ENCODE measurements at places on chromosomes 5 and 9.

DNA sequence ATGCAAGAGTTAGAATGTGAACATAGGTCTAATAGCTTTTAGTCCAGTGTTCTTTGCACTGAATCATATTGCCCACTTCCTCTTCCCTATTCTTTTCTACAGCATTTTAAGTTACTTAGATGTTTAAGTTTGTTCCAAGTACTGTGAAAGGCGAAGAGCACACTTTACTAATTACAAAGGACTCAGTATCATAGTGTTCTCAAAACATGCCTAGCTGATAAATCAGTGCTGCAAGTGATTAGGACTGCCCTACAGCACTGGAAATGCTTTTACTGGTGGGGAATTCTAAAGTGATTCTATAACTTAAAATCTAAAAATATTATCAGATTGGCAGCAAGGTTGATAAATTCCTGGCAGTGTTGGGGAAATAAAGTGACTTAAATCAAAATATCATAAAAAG is 177.9 kb upstream of the KCNN2 start:
- DNase-seq, result no peak

DNA sequence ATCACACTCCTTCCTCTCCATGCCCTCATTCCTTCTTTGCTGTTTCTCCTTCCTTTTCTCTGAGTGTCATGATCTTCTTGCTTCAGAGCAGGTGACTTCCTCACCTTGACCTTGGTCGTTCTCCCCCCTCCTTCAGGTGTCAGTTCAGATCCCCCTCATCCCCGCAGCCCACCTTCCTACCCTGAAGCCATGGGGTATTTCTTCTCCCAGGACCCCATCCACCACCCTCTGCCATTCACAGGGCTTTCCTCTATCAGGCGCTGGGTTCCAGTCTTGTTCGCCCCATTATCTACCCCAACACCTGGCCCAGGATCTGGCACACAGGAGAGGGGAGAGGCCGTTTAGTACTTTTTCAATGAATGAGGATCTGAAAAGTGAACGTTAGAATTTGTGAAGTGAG is 101.0 kb downstream of the NSG2 start:
- no peak for DNase-seq

GRCh38 chr9:129929496-129930125 is 94.4 kb downstream of the USP20 start:
- DNase-seq, result no peak

- no peak for DNase-seq
These were observed 388.7 kb downstream of the CETN3 start for GRCh38 chr5:90020575-90021538.

- DNase-seq, result no peak
These were observed at the start of gene PCDHGB1 for GRCh38 chr5:141349917-141350619. TSS of gene PCDHGB1 (plus strand) at chr5:141350099. CDS start at chr5:141350261, 162 bp downstream.

DNA sequence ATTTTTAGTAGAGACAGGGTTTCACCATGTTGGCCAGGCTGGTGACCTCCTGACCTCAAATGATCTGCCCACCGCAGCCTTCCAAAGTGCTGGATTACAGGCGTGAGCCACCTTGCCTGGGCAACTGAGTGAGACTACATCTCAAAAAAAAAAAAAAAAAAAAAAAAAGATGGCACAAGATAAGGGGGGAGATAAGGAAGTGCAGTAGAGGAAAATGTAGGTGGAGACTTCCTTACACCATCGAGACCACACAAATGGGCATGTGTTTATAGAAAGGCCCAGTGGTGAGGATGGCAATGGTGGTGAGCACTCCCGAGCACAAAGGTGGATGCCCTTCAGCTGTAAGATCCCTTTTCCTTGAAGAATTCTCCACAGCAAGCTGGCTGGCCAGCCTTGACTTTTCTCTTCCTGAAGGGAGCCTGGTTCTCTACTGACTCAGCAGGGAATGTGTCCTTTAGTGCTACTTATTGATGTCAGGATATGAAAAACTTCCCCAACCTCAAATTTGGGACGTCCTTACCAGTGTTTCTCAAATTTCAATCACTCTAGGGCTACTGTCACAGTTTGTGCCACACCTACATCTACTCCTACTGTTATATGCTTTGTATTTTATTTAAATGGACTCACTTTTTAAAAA is 28.2 kb downstream of the ERGIC1 start:
- no peak for DNase-seq

DNA sequence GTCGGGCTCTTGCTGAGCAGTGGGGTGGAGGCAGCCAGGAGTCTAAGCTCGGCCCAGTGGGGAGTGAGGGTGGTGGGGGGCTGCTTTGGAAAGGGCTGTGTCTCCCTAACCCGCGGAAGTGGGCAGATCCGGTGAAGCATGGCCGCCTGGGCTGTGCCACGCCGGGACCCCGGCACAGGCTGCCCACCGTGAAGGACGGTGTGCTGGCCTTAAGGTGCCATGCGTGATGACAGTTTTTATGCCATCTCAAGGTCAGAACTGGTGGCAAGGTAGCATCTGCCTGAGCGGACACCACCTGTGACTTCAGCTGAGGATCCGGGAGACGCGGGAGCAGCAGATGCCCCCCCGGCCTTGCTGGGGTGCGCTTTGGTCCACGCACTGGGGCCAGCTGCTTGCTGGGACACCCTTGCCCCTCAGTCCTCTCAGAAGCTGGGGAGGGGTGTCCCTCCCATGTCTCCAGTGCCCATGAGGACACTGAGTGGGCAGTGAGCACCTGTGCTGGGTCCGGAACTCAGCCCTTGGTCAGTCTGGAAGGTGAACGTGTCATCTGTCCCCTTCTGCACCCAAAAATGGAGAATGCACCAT is 53.9 kb downstream of the AHRR start:
- DNase-seq, result no peak

DNA sequence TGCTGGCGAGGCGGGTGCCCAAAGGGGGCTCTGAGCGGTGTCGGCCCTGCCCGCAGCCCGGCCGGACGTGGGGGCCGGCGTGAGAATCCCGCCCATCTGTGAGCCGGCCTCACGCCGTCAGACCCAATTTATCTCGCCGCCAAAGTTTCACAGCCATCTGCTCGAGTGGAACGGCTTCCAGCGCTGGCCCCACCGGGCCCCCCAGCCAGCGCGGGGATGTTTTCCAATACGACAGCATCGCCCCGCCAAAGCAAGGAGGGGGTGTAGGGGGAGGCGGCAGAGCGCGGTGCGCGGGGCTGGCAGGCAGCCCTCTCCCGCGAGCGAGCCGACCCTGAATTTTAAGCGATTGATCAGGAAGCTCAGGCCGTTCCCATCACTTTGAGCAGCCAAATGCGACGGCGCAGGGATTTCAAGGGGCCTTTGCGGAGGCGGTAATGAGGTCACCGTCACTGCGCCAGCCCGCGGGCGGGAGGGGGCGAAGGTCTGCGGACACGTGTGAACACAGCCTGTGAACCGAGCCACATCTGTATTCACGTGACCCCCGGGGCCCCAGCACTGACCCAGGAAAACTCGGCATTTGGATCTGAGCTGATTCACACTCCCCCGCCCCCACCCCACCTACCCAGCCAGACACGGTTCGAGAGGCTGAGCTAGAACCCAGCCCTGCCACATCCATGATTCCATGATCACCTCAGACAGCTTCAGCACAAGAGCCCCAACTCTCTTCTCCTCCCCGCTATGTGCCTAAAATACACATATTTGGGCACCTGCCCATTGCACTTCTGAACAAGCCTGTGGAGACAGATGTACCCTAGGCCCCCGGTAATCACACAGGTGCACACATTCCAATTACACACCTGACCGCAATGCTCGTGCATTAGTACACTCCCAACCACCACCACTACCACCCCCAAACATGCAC is 47.8 kb upstream of the PSD2 start:
- DNase-seq, result peak; percentile 48

GRCh38 chr9:20191228-20191840 is 402.5 kb upstream of the SLC24A2 start:
- DNase-seq, result no peak

DNA sequence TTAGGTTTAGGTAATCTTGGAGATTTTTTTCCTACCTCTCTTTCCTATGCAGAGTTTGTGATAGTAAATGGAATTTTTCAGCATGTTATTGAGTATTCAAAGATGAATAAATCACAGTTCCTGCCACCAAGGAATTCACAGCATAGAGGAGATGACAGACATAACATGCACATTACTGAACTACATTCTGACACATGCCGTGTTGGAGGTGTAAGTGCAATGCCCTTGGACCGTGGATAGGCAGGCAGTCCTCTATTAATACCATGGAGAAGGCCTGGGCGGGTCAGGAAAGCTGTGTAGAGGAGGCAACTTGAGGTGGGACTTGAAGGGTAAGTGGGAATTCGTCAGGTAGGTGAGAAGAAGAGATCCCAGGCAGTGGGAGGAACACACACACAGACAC is 43.9 kb downstream of the MCCC2 start:
- DNase-seq, result no peak

Measured in stimulated activated CD8-positive, alpha-beta memory T cell treated with anti-CD3 and anti-CD28 coated beads, Interleukin-7, amount 100 ng/mL, for 48 hours (primary cell).